ENCODE measurements at places on chromosomes 2 and 18.

DNA sequence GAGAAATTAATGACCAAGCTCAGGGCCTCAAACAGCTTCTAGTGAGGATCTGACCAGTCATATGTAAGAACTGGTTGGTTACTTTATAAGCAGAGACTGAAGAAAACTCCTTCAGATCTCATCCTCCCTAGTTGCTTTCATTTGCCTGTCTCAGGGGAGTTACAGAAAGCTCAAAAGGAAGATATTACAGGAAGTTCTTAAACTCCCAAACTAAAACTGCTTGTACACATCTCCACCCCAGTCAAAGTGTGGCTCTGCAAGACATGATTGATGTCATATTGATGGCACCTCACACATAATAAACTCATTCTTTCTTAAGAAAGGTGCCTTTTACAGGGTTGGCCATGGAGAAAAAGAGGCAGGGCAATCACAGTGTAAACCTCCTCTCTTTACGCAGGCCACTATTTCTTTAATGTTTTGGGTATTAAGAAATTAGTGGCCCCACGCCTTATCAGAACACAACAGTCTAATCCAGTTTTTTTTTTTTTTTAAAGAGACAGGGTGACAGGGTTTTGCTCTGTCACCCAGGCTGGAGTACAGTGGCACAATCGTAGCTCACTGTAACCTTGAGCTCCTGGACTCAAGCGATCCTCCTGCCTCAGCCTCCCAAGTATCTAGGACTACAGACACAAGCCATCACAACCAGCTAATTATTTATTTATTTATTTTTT is 62.6 kb upstream of the STK17B start:
- no peak for DNase-seq

GRCh38 chr2:31337860-31338259 is 76.7 kb downstream of the XDH start:
- no peak for DNase-seq

GRCh38 chr2:75200140-75201096 is 1.1 kb upstream of the TACR1 start:
- DNase-seq, result peak; percentile 71

DNA sequence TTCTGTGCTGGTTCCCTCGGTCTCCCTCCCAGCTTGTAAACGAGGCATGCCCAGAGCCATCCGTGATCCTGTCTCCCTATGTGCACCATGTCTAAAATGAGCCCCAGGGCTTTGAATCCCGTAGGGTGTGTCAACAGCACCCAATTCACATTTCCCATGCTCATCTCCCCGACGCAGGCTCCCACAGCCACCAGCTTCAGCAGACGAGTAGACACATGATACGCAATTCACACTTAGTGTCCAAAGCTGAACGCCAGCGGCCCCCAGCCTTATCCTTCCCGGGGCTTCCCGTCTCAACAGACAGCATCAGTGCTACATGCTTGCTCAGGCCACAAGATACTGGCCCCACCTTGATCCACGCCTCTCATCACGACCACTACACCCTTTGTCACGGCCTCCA is 88.1 kb downstream of the EIPR1 start:
- no peak for DNase-seq

DNA sequence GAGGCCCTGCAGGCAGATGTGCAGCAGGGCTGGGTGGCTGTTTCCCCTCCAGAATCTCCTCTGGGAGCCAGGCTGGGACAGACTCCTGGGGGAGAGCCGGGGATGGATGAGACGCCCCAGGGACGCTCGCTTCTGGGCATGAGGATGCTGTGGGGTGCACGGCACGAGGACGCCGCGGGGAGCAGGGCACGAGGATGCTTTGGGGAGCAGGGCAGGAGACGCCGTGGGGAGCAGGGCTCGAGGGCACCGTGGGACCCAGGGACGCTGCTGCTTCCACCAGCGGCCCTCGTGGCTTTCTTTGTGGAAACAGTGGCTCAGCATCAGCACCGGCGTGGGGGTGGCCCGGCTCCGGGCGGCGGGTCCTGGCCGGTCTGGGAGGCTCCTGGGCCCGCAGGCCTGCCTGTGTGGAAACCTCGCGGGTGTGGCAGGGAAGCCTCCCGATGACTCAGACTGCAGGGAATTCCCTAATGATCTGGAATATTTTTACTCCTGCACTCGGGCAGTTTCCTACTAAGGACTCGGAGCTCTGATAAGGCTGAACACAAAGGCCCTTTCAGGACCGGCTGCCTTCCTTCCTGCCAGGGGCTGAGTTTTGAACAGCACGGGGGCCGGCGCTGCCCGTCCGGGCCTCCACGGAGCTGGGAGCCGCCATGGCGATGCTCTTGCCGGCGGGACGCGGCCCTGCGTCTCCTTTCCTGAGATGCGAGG is 62.6 kb downstream of the NFATC1 start:
- peak; percentile 62 for DNase-seq

DNA sequence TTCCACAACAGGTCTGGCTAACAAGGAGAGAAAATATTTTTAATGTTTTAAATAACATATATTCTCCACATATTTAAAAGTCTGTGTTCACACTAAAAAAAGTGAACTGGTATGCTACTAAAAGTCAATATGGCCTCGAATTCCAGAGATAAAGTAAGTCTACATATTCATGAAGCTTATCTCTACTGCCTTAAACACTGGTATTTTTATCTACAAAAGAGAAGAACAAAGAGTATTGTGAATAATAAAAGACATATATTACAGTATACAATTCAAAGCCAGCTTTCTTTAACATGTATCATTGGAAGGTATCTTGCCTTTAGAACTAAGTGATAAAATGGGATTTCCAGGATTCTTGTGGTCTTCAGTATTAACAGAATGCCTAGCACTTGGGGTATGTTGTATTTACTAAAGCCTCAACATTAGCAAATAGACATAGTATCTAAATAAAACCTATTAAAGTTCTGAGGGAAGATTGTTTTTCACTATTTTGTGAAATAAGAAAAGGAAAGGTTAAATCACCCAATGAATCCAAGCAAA is 302.8 kb upstream of the CCDC68 start:
- no peak for DNase-seq

DNA sequence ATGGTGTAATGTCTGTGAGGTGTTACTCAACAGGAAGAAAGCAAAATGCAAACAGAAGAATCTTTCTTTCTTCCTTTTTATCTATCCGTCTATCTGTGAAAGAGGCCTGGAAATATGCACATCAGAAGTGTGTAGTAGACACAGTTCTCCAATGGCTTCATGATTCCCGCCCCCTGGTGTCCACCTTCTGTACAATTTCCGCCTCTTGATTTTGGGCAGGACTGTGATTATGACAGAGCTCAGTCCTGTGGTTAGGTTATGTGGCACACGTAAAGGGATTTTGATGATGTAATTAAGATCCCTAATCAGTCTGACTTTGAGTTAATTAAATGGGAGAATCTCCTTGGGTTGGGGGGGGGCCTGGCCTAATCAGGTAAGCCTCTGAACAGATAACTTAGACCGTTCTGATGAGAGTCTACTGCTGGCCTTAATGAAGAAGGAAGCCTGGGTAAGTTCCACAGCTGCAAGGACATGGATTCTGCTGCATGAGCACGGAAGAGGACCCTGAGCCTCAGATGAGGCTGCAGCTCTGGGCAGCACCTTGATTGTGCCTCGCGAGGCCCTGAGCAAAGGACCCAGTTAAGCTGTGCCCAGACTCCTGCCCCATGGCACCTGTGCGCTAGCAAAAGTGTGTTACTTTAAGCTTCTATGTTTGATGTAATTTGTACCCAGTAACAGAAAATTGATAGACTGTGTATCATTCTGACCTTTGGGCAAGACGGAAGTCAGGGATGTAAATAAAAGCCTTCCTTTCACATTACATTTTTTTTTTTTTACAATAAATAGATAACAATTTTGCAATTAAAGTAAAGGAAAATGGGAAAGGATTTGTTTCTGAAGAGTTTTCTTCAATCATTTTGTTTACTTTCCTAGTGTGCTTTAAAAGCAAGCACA is 11.3 kb upstream of the KCNF1 start:
- peak; percentile 35 for DNase-seq

DNA sequence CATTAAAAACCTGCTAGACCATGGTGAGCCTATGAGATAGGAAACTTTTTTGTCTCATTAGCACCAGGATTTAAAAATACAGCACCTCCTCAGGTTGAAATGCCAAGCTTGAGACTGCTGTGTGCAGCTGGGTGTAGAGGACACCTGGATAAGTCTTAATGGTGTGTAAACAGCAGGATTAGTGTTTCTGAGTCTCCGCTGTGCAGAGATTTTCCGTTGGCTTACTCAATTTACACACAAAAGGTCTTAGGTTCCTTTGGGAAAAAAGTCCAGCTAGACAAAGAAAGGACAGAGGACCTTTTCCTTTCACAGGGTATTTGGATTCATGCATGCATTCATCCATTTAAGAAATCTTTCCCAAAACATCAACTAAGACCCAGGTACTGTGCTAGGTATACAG is 168.1 kb downstream of the NRXN1 start:
- no peak for DNase-seq

GRCh38 chr2:171688129-171688465 is 828 bp downstream of the DYNC1I2 start:
- DNase-seq, result peak; percentile 49

GRCh38 chr2:85009019-85009618 is 38.2 kb downstream of the KCMF1 start:
- DNase-seq, result no peak

- DNase-seq, result no peak
These were observed 332.8 kb upstream of the MAP2 start for GRCh38 chr2:209091056-209091455.

DNA sequence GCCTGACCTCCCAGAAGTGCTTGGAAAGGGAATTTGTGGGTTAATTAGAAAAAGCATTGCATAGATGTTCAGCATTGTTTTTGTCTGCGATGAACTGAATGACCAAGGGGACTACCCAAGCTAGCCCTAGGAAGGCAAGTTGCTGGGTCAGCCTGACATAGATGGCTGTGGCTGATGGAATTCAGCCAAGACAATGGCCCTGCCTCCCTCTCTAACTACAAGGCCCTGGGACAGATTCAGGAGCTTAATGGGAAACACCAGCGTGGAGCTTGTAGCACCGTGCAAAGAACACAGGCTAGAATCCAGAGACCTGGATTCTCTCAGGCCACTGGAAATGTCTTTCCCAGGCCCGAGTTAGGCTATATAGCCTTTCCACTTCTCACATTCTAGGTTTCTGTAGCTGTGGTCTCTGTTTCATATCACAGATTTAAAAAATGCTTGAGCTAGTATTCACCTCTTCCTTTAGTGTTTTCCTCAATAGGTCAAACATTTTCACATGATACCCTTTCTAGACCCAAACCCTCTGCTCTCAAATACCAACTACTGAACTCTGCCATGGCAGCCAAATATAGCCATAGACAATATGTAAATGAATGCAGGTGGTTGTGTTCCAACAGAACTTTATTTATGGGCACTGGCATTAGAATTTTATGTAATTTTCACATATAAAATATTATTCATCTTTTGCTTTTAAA is 294.3 kb upstream of the MEX3C start:
- DNase-seq, result no peak

- no peak for DNase-seq
These were observed 13.2 kb upstream of the SS18 start for GRCh38 chr18:26103579-26103978.

- no peak for DNase-seq
These were observed 13.8 kb downstream of the GKN2 start for GRCh38 chr2:68938938-68939337.

DNA sequence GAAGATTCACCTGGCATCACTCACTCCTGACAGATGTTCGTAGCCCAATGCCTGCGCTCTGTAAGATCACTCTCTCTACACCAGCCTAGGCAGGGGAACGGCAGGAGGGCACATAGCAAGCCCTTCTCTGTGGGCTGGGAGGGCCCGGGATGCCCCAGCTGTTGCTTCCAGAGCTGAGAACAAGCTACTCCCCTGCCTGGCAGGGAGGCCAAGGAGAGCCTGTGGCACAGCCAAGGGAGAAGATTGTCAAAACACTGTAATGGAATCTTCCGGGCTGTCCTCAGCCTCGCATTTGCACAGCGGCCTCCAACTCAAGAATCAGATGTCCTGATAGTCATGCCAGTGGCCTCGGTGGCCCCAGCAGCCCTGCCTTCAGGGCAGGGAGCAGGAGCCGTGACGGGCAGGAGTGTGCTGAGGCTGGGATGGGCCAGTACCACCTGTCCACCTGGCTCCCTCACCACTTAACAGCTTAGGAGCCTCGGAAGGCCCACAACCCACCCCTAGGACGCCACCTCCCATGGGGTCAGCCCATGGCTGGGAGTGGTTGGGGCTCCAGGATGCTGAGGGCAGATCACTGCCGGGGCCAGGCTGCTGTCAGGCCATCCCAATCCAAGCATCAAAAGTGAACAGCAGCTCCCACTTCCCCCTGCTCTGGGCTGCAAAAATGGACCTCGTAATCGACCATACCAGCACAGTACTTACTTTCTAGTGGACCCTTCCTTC is 21.9 kb upstream of the SLC35F6 start:
- no peak for DNase-seq

DNA sequence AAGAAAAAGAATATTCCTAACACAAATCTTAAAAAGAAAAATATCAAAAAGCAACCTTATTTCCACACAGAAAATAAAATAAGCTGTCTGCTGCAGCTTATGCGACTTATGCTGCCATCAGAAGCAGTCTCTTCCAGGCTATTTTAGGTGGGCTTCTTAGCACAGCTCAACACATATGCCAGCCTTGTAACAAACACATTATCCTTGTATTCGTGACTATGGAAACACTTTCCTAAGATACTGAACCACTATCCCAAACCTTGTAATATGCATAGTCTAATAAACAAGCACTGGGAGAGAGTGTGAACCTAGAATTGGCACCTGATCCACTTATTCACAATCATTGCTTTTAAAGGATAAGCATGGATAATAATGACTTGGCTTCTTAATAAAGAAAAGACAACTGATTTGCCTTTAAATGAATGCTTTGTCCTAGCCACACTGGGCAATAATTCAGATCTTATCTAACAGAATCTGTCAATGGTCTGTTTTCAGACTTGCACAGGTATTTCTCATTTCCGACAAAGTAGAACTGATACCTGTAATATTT is 40.0 kb upstream of the RNU4ATAC start:
- DNase-seq, result no peak

DNA sequence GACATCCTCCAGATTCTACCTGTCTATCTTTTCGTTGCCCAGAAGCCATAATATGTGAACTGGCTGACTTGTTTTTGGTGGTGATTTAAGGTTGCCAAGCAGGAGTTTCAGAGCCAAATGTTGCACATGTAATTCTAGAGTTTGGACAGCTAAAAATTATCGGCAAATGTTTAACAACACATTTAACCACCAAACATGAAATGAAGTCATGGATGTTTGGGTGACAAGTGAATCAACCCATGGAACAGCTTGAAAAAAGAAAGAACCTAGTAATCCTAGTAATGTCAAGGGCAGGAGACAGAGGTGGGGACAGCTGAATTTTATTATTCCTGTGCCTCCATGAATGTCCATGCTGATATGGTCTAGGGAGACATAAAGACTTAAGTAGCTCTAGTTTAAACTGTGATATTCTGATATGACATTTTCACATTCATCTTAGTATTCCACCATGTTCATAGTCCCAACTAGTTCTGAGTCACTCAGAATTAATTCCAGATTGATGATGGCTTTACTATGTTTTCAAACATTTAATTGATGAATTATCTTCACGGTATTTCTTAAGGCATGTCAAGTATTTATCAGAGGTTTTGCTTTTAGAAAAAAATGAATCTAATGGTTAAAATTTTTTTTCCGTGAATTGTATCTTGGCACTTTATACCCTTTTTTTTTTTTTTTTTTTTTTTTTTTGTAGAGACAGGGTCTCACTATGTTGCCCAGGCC is 101.7 kb downstream of the SOCS6 start:
- no peak for DNase-seq

GRCh38 chr2:216194013-216194412 is 84.9 kb downstream of the XRCC5 start:
- no peak for DNase-seq

All from lung (tissue), 17 donors.